Stimulated activated CD8-positive, alpha-beta memory T cell treated with anti-CD3 and anti-CD28 coated beads, Interleukin-7, amount 100 ng/mL, for 4 hours (primary cell): ENCODE measurements at places on chromosomes 7 and 10.

GRCh38 chr7:25187932-25188331, 40.4 kb downstream of the NPVF start:
- no peak for DNase-seq

GRCh38 chr7:37815671-37816371, 32.6 kb upstream of the NME8 start:
- DNase-seq, result no peak

- DNase-seq, result no peak
Observed at GRCh38 chr10:47268696-47269095, 31.3 kb upstream of the GDF10 start.

GRCh38 chr10:124127965-124128810, 34.8 kb upstream of the CHST15 start:
- no peak for DNase-seq

DNA sequence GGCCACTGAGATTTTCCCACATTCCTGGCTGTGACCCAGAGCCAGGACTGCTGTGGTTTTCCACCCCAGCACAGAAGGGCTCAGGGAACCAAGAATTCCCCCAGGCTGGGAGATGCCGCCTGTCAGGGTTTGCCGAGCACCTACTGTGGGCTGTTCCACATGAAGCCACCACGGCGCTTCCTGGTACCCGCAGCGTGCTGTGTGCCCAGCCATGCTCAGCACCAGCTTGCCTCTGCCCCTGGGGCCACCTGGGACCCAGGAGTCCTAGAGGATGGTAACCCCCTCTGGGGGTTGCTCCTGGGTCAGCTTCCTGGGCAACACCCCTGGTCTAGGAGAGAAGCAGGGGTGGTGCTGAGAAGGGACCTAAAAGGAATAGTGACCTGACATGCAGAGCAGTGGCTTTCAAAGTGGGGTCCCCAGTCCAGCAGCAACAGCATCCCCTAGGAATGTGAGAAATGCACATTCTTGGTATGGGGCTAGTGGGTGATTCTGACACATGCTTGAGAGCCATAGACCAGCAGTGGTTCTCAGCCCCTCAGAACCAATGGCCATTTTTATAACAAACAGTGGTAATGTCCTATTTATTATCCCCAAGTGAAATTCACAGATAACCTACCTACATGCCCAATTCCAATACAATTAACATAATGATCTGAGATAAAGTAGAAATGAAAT, 53.4 kb downstream of the TSPAN15 start:
- DNase-seq, result no peak

GRCh38 chr10:10818082-10818481, 199.6 kb upstream of the CELF2 start:
- DNase-seq, result no peak

DNA sequence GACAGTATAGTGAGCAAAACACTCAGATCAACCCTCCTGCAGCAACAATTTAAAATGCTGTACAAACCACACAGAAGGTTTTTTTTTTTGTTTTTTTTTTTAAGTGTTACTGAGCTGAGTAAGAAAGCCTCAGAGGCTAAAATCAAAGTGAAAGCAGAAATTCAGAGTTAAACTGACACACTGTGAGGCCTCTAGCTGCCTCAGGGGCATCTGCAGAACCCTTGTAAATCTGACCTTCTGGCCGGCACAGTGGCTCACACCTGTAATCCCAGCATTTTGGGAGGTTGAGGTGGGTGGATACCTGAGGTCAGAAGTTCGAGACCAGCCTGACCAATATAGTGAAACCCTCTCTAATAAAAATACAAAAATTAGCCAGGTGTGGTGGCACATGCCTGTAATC, 7.4 kb upstream of the GNA12 start:
- DNase-seq, result no peak

DNA sequence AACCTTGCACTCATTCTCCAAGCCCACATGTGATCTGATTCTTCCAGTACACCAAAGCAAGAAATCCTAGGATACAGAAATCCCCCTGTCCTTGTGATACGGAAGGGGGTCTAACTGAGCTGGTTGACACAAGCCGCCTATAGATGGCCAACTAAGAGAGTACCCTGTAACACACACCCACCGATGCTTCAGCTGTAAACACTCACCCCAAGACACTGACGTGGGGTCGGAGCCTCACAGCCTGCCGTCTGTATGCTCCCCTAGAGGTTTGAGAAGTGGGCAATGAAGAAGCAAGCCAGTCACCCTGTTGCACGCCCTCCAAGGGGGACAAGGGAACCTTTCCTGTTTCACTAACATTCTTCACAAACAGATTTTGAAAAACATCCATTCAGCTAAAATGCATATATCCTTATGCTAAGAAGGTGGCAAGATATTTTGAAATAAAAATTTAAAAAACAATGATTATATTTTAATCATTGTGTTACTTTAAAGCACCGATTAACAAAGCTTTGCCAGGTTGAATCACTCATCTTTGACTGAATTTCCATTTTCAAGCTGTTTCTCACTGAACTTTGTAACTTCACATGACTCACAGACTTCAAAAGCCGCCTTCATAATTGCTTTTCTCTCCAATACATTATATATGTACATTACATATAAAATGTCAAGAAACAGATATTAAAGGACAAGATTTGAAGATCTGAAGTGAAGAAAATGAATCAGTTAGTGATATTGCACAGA, 329.3 kb downstream of the ARL4A start:
- DNase-seq, result no peak

DNA sequence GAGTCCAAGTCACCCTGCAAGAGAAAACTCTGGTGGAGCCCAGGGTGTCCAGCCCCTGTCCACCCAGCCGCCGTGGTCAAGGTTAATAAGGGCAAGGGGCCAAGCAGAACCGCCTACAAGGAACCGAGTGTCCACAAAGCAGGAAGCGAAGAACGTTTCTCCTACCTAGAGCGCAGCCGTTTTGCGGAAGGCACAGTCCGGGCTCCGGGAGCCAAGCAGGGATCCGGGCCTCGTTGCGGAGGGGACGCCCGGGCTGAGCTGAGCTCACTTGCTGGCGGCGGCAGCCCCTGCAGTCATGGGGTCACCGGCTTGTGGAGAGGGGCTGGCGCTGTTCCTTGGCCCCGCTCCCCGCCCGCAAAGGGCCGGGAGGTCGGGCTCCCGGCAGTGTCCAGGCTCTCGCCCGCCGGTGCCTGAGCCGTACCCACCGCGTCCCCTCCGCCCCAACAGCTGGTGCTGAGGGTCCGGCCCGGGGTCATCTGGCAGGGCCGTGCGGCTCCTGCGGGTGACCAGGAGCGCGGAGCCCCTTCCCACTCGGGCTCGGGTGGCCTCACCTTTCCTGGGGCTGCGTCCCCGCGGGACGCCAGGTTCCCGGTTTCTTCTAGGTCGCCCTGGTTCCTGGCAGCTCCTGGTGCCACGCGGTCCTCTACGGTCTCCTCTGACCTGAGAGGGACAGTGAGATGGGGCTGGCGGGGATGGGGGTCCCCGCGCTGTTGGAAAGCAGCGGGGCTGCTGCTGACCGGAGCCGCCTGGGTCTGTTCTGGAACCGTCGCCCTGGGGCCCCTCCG, 14.0 kb upstream of the ZNF273 start:
- no peak for DNase-seq

DNA sequence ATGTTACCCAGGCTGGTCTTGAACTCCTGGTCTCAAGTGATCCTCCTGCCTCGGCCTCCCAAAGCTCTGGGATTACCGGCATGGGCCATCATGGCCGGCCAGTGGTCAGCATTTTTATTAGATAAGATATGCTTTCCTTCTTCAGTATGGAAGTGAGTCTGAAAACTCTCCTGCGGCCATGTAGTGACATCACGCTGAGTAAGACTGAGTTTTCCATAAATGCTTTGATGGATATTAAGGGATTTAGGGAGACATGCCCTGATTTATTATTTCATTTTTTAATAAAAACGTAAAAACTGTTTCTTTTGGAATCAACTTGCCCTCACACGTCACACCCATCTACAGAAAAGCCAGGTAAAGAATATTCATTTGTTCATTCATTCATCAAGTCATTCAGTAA, 48.4 kb downstream of the DYNC1I1 start:
- no peak for DNase-seq

- DNase-seq, result no peak
Observed at GRCh38 chr10:4809156-4809555, 16.9 kb upstream of the AKR1E2 start.

GRCh38 chr10:14381475-14381874, 50.8 kb upstream of the FRMD4A start:
- DNase-seq, result no peak

DNA sequence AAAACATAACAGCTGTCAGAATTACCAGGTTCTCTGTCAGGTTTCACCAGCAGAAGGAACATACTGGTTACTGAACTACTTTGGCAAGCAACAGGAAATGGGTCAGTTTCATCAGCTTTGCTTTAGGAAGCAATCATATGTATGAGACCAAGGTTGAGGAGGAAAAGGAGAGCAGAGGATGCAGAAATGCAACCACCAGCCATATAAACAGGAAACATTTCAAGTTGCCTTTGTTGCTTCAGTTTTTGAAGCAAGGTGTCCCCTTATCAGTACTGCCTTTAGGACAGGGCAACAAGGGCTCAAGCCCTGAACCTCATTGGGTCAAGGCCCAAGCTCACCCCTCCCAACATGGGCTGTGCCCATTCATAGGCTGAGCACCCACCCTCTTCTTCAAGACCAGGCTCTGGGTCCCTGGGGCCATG, 10.2 kb downstream of the HIPK2 start:
- no peak for DNase-seq

- no peak for DNase-seq
Observed at GRCh38 chr10:44030738-44031137, 354.2 kb downstream of the CXCL12 start.

DNA sequence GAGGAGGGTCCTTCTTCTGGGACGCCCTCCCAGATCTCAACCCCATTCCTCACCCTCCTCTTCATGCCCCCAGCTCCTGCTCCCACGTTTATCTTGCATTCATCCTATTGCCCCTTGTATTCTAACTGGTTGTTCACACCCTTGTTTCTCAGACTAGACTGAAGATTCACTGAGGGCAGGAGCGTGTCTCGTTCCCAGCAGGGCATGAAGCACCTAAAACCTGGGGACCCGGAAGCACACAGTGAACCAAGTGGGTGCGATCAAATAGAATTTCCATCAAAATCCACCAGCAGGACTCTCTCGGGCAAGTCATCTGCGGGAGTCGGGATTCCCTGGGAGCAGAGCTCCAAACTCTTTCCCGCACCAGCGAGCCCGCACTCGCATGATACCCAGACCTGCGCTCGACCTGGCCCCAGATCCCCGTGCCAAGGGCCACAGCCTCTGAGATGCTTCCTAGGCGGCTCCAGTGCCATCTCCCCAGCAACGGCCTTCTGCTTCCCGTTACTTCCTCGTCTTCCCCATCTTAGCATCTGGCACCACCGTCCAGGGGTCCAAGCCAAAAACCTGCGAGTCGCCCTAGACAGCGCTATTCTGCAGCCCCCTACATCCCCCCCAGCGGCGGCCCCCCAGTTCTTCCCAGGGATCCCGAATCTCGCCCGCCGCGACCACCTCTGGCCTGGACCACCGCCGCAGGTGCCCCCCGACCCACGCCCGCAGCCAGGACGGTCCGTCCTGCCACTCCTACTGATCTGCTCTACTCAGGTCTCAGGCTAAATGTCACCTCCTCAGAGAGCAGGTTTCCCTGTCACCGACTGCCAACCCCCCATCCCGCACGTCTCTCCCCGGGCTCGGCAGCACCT, 6.1 kb upstream of the GBX1 start:
- no peak for DNase-seq

DNA sequence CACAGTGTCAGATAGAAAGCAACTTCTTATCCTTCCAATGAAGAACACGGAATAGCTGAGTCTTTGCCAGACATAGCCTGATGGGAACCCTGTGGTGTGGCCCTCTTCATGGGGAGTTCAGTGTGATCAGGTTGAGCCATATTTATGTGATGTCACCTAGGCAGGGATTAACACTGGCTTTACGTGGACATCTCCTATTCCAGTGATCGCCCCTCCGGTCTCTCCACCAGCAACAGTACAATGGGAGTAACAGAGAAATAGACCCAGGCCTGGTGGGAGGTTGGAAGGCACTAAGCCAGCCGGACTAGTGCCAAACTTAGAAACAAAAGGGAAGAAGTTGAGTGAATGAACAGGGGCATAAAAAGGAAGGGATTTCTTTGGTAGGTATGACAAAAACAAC, 358.1 kb downstream of the PRPF18 start:
- no peak for DNase-seq

DNA sequence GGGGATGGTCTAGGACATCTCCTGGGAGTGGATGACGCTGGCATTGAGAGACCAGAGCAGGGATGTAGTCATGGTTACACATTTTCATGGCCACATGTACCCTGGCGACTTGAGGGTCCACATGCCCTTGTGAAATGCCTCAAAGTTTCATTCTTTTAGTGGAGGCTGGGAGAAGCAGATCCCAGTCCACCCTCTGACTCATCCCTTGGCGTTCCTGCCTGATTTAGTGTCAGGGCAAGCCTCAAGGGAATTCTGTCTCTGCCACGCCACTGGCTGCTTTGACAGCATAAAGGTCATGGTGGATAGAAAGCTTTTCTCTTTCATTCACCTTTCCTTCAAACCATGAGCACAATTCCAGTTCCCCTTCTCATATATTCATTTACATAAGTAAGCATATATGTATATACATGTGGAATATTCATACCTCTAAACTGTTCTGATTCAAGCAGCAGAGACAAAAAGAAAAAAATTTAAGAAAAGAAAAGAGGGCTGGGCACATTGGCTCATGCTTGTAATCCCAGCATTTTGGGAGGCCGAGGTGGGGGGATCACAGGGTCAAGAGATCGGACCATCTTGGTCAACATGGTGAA, 21.8 kb upstream of the KIF5B start:
- no peak for DNase-seq

- DNase-seq, result no peak
Observed at GRCh38 chr7:455110-455928, 64.3 kb downstream of the PDGFA start.

DNA sequence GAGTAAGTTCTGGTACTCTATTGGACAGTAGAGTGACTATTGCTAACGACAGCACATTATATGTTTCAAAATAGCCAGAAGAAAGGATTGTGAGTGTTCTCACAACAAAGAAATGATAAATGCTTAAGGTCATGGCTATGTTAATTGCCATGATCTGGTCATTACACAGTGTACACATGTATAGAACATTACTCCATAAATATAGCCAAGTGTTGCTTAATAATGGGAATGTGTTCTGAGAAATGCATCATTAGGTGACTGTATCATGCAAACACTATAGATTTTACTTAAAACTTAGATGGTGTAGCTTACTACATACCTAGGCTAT, 19.6 kb downstream of the EPC1 start:
- no peak for DNase-seq
